ENCODE measurements at places on chromosomes 11 and 22. TPM values are rescaled to one million over a fixed set of nuclear protein-coding genes. Genes with fewer than 3 reads are reported as not detected.

Gene CTSW
- not detected for total RNA-seq

Gene ZBTB16
- total RNA-seq = not detected

Gene GTSE1
- total RNA-seq = 25.3 TPM

Gene TBX10
- total RNA-seq = not detected

Gene DUSP18
- 1.2 TPM for total RNA-seq

Gene FAM168A
- 10.7 TPM for total RNA-seq

Gene OR2AG1
- not detected for total RNA-seq

Data from MG63 (cell line).